ENCODE measurements at places on chromosomes 6 and 20. TPM values are rescaled to one million over a fixed set of nuclear protein-coding genes. Genes with fewer than 3 reads are reported as not detected.

DNA sequence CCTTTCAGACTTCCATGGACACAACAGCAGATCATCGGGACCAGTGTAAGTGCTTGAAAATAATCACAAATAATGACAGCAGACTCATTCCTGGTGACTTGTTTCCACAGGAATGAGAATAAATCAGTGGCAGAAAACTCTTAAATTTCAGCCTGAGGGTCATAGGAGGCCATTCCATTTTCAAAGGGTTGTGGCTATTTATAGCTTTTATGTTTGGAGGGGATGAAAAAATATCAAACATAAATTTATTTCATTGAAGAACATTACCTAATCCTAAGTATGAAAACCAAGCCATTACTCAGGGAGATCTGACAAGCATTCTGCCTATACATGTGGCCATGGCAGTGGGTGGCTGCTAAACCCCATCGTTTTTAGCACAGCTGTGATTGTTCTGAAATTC, 173.6 kb upstream of the CNR1 start:
- DNase-seq: no peak

- no peak for DNase-seq
Observed at GRCh38 chr6:43082806-43083655, 6.9 kb downstream of the PTK7 start.

DNA sequence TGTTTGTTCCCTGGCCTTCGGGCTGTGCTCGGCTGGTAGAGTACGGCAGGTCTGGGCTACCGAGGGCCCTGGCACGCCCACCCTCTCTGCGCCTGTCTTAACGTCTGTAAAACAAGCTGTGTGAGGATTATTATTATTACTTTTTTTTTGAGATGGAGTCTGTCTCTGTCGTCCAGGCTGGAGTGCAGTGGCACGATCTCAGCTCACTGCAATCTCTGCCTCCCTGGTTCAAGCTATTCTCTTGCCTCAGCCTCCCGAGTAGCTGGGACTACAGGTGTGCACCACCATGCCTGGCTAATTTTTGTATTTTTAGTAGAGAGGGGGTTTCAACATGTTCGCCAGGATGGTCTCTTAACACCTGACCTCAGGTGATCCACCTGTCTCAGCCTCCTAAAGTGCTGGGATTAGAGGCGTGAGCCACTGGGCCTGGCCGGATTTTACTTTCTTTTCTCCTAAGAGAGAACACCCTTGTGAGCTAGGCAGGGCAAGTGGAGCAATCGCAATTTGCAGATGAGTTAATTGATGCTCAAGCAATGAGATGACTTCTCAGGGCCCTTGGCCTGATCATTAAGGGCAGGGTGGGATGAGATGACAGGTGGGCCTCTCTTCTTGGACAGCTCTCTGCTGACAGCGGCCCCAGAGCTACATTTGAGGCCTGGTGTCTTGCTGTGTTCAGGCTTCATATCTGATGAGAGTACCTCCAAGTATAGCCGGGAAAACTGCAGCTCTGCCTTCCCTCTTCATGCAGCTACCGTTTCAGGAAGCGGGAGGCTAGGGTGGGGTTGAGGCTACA, 859 bp upstream of the SMIM29 start:
- DNase-seq: no peak

- no peak for DNase-seq
Observed at GRCh38 chr6:502761-503160, 111.2 kb downstream of the IRF4 start.

DNA sequence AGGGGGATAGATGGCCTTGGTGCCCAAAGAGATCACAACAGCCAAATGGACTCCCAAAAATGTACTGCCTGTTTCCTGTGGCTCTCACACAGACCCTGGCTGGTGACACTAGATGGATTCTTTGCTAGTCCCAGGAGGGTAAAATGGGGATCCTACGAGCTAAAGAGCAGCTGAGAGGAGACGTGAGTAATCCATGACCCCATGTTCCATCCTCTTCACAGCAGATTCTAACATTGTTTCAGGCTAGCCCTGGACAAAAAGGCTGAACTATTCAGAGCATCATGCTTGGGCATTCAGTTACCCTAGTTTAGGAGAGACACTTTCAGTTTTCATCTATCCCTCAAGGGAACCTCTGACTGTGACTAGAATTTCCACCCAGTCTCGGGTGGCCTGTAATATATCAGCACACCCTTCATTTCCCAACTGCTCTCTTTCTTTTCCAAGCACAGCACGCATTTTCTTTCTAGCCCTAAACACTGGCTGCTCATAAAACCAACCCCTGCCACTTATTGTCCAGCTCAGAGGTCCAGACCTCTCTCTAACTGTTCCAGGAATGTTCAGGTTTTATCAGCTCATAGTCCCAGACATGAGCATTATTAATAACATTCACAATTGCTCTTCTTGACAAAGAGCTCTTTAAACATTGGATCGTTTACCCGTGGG, 48.5 kb downstream of the SLC22A1 start:
- DNase-seq: no peak

GRCh38 chr6:16137451-16137801, 8.5 kb downstream of the MYLIP start:
- DNase-seq: no peak

DNA sequence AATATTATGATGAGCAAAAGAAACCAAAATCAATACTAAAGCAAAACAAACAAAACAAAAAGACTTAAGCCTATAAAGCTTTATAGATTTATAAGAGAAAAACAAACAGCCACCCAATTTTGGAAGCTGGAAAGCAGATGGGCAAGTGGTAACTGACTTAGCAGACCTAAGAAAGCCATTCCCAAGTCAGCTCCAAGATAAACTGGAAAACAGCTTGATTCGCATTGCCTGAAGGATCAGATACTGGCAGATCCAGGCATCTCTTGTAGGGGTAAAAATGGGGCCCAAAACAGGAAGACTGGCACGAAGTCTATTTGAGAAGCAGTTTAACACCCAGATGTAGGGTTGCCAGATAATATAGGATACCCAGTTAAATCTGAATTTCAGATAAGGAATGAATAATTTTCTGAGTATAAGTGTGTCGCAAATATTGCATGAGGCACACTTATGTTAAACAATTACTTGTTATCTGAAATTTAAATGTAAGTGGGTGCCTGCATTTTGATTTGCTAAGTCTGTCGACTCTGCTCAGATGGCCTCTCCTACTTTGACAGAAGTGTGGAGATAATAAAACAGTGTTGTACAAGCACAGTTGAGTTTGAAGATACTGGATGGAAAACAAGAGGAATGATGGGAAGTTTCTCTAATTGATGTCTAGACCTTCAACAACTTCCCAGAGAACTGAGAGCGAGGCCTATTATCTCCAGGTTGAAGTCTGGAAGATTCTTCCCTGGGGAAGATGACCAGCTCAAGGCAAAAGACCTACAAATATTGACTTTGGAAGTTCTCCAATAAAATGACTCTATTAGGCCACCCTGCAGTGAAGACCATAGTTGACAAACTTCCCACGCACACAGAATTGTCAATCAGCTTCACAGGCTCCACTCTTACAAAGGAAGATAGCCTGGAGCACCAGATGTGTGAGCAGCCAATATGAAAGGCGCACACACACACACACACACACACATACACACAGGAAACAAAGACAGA, 113.4 kb downstream of the FAM50B start:
- no peak for DNase-seq

- DNase-seq: no peak
Observed at GRCh38 chr6:169972101-169972651, 220.8 kb downstream of the ERMARD start.

LY86 gene
- 2.4 TPM for polyA plus RNA-seq

TP53INP2 gene
- polyA plus RNA-seq: 17.4 TPM

TFAP2B gene
- polyA plus RNA-seq: 16.2 TPM

FILIP1 gene
- polyA plus RNA-seq: 3.1 TPM

IPCEF1 gene
- polyA plus RNA-seq: 4.7 TPM

All from renal cortex interstitium (tissue), 15 donors.